ENCODE measurements at places on chromosomes 6 and 20.

DNA sequence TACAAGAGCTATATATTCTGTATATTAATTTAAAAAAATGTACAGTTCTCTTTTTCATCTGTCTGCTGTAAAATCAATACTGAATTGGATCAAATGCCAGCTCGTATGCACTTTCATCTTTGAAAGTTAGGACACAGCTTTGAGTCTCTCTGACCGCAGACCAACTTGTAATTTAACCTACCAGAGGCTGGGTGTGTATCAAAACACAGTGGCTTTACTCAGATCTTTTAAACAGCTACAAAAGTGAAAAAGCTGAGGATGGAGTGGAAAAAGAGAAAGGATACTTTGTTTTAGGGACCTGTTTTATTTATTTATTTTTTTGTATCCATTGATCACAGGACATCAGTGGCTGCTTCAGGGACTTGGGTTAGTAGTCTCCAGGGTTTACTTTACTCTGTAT, 44.1 kb downstream of the KIAA0408 start:
- DNase-seq, result no peak

DNA sequence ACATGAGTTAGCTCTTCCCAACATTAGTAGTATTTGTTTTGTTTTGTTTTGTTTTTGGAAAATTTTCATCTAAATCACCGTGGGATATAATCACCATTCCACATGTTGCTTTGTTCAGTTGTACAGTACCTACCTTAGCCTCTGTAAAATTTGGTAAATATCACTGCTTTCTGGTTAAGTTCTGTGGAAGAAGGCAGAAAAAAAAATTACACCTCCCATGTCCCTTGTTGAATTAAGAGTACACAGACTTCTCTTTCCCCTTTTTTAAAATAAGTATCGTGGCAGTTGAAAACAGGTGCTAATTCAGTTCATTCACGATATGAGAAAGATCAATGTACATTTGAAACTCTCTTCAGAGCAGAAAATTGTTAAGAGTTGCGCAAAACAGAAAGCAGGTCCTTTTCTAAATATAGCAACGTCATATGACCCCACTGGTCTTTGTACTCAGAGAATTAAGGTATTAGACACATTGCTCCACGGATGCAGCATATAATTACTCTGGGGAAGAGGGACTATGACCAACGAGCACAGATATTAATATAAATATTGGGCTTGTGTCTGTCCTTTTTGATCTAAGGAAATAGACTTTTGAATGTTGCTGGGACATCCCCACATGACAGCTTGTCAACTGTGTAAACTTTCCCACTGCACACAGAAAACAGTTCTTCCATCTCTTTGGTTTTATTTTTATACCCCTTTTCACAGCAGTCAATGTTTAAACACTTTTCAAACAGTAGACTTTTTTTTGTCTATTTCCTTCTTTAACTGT, 58.6 kb upstream of the ZNF217 start:
- DNase-seq, result no peak

DNA sequence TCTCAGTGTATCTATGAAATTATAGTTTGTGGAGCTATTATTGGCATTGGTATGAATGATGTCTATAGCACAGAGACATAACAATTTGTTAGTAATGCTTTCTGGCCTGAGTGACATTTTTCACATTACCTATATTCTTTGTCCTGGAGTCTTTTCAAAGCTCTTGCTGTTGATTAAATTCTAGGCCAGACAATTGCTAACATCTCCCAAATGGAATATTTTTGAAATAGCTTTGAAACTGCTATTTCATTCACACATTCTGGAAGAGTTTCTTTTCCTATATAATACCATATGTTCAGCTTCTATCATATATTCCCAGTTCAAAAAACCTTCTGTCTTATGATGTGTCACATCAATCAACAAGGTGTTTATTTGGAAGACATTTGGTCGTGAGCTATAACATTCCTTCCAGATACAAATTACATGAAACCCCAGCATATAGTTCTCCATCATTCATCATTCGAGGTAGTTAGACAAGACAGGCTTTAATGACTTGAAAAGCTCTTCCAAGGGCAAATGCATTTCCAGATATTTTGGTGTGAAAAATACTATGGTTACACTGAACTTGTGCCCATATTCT, 452.8 kb downstream of the KHDRBS2 start:
- DNase-seq, result no peak

GRCh38 chr6:157216570-157216969, 106.7 kb downstream of the TMEM242 start:
- no peak for DNase-seq

- DNase-seq, result no peak
These were observed 341.2 kb downstream of the CD83 start for GRCh38 chr6:14458669-14459266.

- DNase-seq, result no peak
These were observed at the start of gene KCNQ5 for GRCh38 chr6:72621291-72622093. Gene KCNQ5, plus strand, starts transcription at chr6:72622064.

GRCh38 chr20:10565191-10565921, 108.4 kb downstream of the JAG1 start:
- DNase-seq, result peak; percentile 65

DNA sequence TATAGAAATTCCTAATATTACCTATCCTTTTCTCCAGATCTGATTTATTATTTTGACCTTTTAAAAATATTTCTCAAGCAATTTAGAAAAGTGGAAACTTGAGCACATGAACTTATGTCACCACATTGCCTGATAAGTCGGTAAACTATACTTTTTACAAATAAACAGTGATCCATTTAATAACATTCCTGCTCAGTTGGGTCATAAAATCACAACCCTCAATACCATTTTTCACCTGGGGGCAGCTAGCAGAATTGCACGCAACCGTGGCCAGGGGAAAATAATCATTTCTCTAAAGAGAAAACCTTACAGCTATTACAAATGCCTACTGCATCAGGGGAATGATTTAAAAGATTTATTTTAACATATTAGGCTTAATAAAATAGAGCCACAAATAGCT, 614.5 kb downstream of the PHF3 start:
- peak; percentile 6 for DNase-seq

Data from BJ (cell line).